ENCODE measurements at places on chromosomes 12 and 14.
A peak's percentile ranks its signal among the peaks of the same experiment; 100 is the strongest.

GRCh38 chr14:72855913-72856312 lies 38.0 kb downstream of the DPF3 start:
- DNase-seq, result no peak

DNA sequence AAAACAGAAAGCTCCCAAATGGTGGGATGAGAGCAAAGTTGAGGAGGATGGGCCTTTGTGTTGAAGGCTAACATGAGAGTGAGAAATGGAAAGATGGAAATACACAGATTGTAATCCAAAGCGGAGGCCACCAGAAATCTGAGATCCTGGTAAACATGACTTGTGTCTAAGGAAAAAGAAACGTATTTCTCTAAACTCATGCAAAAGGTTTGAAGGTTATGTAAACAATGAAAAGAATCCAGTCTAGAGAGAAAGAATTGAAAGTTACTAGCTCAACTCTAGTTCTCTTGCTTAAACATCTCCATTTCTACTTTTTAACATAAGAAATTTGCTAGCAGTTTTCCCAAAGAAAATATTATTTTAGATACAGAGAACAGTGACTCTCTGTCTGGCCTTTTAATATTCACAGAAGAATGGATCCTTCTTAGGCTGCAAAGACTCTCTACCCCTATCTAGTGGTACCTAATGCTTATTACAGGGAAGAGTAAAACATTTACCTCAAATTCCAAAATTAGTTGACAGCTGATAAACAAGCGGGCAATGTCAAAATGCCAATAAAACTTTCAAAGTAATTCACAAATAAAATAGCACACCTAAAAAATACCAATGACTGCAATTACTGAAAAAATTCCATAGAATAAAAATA lies 75.8 kb upstream of the SOX5 start:
- DNase-seq, result no peak

- no peak for DNase-seq
These were observed 492.4 kb upstream of the TMPO start for GRCh38 chr12:98022961-98023360.

DNA sequence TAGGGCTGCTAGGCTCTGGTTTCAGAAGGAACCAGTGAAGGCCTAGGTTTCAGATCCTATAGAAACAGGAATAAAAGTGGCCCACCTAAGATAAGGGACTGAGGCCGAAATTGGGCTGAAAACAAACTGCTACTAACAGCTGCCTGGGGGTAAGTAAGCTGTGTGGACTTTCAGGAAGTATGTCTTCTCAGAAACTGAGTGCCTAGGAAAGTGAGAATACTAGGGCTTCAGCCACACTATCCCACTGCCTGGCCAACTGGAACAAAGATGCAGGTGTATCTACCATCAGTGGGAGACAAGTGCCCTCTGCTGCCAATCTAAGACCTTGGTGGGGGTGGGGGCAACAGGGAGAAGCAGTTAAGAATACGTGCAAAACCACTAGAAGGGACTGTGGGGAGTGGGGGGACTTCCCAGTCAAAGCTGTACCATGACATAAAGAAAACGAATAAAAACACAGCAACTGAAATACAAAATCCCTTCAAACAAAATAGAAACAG lies 82.5 kb downstream of the MED13L start:
- peak; percentile 30 for DNase-seq

- DNase-seq, result no peak
These were observed 137.0 kb upstream of the CDKN3 start for GRCh38 chr14:54259821-54260220.

DNA sequence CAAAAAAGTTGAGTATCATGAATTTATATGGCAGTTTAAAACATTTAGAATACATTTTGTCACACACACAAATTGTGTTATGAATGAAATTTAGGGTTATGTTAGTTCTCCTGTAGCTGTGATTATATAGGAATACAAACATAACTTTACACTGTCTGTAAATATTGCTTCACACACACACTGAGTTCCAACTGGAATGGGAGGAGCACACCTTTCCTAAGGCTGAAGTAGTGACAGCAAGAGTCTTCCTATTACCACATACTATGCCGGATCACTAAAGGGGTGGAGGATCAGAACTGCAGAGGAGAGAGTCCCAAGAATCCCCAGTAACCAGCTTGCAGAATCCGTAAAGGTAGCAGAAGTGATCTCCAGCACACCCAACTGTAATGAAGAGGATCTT lies 63.7 kb downstream of the DNAI7 start:
- DNase-seq, result no peak

GRCh38 chr14:100374876-100375265 lies 51.7 kb downstream of the SLC25A47 start:
- DNase-seq, result no peak

DNA sequence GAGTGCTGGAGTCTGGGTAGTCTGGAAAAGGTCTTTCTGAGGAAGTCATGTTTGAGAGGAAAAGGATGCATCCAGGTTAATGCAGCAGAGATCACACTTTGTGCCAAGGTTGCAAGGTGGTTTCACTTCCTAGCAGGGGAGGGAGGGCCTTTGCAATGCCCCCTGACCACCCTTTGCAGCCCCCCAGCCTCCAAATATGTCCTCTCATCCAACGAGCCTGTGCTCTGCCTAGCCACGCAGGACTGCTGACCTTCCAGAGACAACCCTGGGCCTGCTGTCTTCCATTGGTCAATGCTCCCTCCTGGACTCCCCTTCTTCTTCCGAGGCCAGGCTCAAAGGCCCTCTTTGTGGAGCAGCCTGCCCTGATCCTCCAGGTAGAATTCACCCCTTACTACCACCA lies 47.3 kb upstream of the TUNAR start:
- no peak for DNase-seq

- DNase-seq, result no peak
These were observed 2.4 kb upstream of the SNW1 start for GRCh38 chr14:77763316-77763715.

GRCh38 chr12:56722832-56723231 lies 2.3 kb downstream of the NACA start:
- no peak for DNase-seq

- no peak for DNase-seq
These were observed 17.8 kb downstream of the ZBTB42 start for GRCh38 chr14:104818714-104819161.

DNA sequence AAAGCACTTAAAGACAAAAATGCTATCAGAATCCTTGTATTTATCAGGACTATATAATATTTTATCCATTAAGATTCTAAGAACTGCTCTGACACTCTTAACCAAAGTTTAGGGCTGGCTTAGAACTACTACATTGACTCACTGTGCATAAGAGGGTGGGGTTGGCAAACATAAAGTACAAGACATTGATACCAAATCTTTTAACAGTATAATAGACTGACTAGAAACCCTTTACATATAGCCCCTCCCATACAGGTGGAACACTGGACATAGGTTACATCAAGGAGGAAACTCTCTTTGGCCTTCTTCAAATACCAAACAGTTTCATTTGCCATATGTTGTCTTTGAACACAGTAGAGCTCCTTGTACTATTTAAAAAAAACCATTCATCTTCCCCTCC lies 15.6 kb upstream of the REP15 start:
- DNase-seq, result no peak

DNA sequence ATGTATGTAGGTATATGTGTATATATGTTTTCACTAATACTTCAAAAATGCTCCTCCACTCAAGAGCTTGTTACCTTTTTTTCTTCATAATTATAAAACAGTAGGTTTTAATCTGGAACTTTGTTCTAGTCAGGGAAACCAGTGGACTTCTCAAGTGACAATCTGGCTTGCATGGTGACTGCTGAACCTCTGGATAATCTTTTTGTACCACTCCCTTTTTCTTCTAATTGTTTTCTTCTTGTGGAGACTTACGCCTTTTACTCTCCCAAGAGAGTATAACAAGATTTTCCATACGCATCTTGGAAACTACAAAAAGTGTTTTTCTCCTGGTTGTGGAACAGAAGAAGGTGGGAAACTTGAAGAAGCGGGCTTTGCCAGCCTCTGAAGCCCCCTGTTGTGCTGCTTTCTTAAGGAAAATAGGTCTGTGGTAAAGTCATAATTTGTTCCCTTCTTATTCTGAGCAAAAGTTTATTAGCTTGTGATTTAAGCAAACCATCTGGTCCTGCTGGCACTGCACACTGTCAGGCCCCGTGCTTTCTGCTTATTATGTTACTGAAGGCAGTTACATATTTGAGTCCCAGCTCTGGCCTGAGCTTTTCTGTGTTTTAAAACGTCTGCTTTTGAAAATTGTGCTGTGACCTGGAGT lies 291.8 kb downstream of the ERC1 start:
- no peak for DNase-seq

GRCh38 chr12:115946867-115947695 lies 330.4 kb downstream of the MED13L start:
- DNase-seq, result no peak

DNA sequence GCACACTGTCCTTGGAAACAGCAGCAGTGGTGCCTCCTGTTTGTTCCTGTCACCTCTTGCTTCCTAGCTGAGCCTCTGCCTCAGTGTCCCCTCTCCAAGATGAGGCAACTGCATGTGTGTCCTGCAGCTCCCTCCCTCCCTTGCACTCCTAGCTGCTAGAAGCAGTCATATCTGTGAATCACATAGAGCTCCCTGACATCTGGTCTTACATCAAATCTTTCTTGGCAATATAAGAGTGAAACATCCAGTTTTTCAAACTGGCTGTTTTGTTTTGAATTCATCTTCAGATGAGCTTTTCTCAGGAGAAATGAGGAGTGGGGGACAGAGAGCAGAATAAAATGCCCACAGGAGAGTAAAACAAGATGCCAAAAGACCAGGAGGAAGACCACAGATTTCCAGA lies 103.7 kb downstream of the VCPKMT start:
- DNase-seq, result no peak

Data from CD4-positive, alpha-beta T cell (primary cell).